ENCODE measurements at places on chromosomes 6 and 20. TPM values are rescaled to one million over a fixed set of nuclear protein-coding genes. Genes with fewer than 3 reads are reported as not detected.

DNA sequence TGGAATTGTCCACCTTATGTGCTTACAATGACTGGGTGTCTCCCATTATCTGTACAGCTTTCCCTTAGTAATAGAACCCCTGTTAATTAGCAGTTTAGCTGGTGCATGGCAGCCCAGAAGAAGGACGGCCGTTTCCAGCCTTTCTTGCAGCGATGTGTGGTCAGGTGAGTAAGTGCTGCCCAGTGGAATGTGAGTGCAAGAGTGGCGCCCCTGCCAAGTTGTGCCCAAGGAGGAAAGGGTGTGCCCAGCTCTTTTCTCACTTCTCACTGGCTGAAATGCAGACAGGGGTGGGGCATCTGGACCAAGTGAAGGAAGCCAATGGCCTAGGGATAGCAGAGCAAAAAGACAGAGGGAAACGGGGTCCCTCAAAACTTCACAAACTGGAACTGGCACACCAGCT is 296.8 kb downstream of the PREX1 start:
- H3K36me3 ChIP-seq = no peaks in the 10 kb centered on the region
- no peak overlapping the region for H3K27ac ChIP-seq
- DNase-seq = no peak
- no peaks in the 10 kb centered on the region for H3K4me1 ChIP-seq

DNA sequence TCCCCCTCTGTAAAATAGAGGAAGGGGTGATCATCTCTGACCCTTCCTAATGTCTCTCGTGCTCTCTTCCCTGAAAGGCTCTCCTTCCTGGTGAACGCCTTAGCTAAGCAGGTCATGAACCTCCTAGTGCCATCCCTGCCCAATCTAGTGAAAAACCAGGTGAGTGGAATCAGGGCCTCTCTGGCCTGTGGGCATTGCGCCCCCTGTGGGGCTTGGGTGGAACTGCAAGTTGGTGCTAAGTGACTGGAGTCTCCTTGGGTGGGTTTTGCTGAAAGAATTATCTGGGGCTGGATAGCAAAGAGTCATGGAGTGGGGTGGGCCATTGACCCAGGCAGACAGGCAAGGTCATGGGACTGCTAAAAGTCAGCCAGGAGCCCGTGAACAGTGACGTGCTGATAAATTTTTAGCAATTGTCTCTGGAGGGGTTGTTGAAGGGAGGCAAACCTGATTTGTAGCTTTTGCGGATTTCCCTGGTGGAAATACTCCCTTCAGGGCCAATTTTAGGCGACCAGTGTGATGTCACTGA is 8.9 kb downstream of the BPIFB1 start:
- peaks cover 59% of the 10 kb centered on the region for H3K27me3 ChIP-seq
- no peaks in the 10 kb centered on the region for H3K36me3 ChIP-seq
- H3K4me3 ChIP-seq = no peak overlapping the region
- no peaks in the 10 kb centered on the region for H3K4me1 ChIP-seq
- no peak overlapping the region for H3K27ac ChIP-seq
- DNase-seq = peak; percentile 59

COL9A3 gene
- total RNA-seq = 11.7 TPM

ZFAND3 gene
- 64.0 TPM for total RNA-seq

ALDH5A1 gene
- total RNA-seq = 7.3 TPM

DNA sequence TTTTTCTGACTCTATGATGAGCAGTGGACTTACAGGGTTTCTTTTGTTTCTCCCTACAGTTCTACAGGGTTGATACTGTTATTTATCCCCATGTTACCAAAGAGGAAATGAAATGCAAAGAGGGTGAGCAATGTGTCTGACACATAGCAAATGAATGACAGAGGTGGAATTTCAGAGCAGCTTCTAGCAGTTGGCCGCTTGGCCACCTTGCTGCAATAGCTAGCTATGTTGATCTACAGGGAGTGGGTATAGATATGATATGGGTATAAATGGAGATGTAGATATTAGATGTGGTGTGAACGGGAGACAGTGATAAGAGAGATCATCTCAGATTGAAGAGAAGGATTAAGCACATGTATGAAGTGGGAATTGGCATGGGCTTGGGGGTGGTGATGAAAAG is 10.9 kb upstream of the SLC22A3 start:
- H3K36me3 ChIP-seq = no peaks in the 10 kb centered on the region
- H3K4me3 ChIP-seq = no peak overlapping the region
- no peak overlapping the region for H3K27ac ChIP-seq
- H3K27me3 ChIP-seq = peaks cover 47% of the 10 kb centered on the region
- no peaks in the 10 kb centered on the region for H3K4me1 ChIP-seq
- no peak for DNase-seq

DNA sequence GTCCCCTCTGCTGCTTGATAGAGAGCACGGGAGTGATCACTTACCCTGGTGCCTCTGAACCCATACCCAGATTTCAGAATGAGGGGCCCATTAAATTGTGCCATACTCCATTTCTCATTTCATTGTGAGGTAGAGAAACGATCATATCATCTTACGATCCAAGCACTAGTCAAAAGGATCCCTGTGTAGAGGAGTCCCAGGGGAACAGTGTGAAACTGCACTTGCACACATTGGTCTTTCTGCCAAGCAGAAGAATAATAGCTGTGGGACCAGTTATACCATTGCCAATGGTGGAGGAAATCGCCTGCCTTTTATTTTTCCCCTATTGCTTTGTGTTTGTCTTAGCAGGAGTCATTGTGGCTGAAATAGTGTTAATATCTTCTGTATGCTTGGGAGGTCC is 161.9 kb downstream of the FARS2 start:
- no peak overlapping the region for H3K4me3 ChIP-seq
- no peaks in the 10 kb centered on the region for H3K27me3 ChIP-seq
- H3K27ac ChIP-seq = no peak overlapping the region
- no peaks in the 10 kb centered on the region for H3K36me3 ChIP-seq
- DNase-seq = peak; percentile 54

DNA sequence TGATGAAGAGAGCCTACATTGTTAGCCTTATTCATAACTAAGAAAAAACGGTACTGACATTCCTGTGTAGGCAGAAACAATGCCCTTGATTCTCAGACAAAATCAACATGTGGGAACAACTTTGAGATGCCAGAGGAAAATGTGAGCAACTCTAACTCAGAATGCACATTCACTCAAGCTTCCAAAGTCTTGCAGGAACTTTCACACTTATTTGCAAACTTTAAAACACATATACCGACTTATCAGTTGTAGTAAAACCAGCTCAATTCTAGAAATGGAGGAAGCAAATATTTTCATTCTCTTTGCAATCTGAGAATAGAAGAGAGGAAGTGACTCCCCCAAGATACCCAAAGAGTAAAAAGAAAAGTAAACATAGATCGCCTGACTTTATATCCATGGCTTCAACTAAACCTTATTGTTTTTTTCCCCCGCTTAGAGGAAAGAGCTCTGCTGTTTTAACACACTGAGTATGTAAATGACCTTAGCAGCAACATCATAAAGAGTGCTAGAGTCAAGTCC is 117.6 kb downstream of the EPB41L2 start:
- no peak overlapping the region for H3K4me3 ChIP-seq
- H3K27ac ChIP-seq = no peak overlapping the region
- no peak for DNase-seq
- no peaks in the 10 kb centered on the region for H3K27me3 ChIP-seq
- peaks cover 11% of the 10 kb centered on the region for H3K4me1 ChIP-seq

- no peak overlapping the region for H3K27ac ChIP-seq
- H3K4me3 ChIP-seq = no peak overlapping the region
- H3K27me3 ChIP-seq = no peaks in the 10 kb centered on the region
- H3K36me3 ChIP-seq = no peaks in the 10 kb centered on the region
- no peaks in the 10 kb centered on the region for H3K4me1 ChIP-seq
- no peak for DNase-seq
Measured at GRCh38 chr6:46513533-46513932, 22.3 kb upstream of the RCAN2 start.

DNA sequence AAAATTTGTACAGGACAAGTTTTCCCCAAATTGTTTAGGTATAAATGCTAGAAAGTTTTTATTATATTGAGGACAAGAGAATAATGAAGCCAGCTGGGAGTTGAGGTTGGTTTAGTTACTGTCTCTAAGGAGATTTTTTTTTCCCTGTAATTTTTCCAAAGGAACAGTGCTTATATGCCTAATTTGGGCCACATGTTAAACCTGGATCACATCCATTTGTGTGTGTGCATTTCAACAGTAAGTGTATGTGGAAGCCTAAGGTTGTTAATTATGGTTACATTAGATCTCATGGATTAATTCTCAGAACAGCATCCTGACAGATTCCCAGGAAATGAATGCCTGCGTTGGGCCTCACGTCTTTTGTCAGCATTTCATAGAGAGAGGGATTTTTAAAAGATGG is 4.5 kb downstream of the IGF2R start:
- DNase-seq = no peak
- no peak overlapping the region for H3K4me3 ChIP-seq
- H3K27me3 ChIP-seq = no peaks in the 10 kb centered on the region
- H3K4me1 ChIP-seq = peaks cover 66% of the 10 kb centered on the region
- H3K27ac ChIP-seq = no peak overlapping the region

DNA sequence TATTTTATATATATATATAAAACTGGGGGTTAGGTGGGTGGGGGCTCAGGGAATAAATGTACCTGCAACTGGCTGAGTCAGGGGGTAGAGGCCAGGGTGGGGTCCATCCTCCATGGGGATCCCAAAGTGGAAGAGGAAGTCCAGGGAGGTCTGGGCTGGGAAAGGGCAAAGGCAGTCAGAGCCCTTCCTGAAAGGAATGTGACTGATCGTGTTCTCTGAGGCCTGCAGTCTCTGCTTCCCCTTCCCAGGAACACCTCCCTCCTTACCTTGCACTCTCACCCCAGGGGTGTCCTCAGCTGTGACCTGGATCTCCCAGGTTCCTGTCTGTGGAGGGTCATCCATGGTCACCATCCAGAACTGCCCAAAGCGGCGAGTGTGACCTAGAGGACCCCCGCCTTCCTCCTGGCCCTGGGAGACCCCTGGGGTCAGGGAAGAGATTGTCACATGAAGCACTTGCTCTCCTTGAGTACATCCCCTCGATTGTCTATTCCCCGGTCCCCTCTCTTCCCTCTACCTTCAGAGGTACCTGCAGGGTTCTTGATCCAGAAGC is 4.7 kb downstream of the SAPCD1 start:
- H3K4me3 ChIP-seq = no peak overlapping the region
- H3K27ac ChIP-seq = no peak overlapping the region
- DNase-seq = no peak
- peaks cover 17% of the 10 kb centered on the region for H3K36me3 ChIP-seq
- no peaks in the 10 kb centered on the region for H3K27me3 ChIP-seq

DNA sequence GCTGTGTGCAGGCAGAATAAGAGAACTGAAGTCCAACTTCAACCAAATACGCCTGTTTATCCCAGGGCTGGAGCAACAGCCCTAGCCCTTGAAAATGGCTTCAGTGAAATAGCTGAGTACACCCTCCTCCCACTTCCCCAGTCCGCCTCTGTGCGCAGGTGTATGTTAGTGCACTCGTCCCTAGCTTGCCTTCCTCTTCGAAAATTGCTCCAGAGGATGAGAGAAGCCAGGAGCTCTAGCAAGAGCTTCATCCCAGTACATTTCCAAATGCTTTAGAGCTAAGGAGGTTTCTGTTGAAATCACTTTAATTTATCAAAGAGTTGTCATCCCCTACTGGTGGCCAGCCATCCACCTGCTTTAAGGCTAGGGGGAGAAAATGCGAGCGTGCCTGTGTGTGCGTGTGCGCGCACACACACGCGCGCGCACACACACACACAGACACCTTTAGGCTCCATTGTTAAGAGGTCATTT is 5.4 kb upstream of the POU3F2 start:
- no peaks in the 10 kb centered on the region for H3K36me3 ChIP-seq
- no peaks in the 10 kb centered on the region for H3K27me3 ChIP-seq
- H3K4me3 ChIP-seq = no peak overlapping the region
- H3K27ac ChIP-seq = no peak overlapping the region

- no peaks in the 10 kb centered on the region for H3K27me3 ChIP-seq
- H3K4me1 ChIP-seq = no peaks in the 10 kb centered on the region
- H3K4me3 ChIP-seq = no peak overlapping the region
Measured at GRCh38 chr6:114020196-114020595, 49.2 kb upstream of the HDAC2 start.

DNA sequence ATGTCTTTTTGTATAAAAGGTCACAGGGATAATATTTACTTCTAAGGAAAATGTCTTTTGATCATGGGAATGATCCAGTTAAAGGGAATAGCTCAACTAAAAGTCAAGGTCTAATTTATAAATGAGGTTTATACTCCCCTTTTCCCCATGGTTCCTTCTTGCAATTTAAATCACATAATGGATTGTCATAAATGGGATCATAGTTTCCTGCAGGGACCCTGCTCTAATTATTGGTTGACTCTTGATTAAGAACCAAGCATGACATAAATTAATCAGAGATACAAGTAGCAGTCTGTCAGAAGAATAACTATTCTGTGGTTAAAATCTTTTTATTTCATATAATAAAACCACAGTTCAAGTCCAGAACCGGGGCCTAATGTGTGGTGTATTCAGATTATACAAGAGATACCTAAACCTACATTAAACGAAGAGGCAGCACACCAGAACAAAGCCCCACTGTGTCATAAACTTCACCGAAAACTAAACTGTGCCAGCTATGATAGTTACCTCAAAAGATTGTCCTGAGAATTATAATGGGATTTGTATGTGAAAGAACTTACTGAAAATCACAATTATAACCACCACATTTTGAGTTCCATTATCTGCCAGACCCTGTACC is 43.0 kb upstream of the CD83 start:
- H3K4me3 ChIP-seq = peak overlapping the region; percentile 37
- H3K4me1 ChIP-seq = peaks cover 18% of the 10 kb centered on the region

DNA sequence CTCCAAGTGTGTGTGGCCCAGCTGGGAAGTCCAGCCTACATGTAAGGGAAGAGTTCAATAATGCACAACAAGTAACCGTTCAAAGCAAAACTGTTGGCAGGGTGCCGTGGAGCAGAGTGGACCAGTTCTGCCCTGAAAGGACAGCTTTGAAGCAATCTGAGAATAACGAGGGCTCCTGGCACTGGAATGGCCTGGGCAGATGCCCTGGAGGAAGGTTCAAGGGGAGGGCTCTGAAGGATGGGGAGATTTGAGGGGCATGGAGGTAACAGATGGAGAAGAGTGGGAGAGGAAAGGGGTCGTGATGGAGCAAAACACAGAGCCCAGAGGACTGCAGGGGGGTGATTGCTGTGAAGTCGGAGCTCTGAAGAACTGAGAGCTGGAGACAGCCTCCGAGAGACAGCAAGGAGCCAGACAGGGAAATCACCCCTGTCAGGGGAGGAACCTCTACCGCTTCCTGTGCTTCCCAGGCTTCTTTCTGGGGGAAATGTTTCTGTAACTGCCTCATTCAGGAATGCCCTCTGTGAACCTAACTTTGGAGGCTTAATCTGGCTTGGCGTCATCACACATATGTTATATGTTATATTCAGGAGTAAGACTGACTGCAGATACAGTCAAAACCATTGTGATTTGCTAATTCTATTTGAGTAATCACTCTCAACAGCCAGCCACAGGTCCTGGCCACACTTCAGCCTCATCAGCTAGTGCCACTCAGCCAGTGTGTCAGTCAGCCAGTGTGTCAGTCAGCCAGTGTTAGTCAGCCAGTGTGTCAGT is 41.2 kb downstream of the ZC3H12D start:
- no peaks in the 10 kb centered on the region for H3K36me3 ChIP-seq
- H3K4me1 ChIP-seq = no peaks in the 10 kb centered on the region
- no peaks in the 10 kb centered on the region for H3K27me3 ChIP-seq
- H3K27ac ChIP-seq = no peak overlapping the region
- no peak overlapping the region for H3K4me3 ChIP-seq
- DNase-seq = no peak
